ENCODE measurements at places on chromosomes 2 and 18.

DNA sequence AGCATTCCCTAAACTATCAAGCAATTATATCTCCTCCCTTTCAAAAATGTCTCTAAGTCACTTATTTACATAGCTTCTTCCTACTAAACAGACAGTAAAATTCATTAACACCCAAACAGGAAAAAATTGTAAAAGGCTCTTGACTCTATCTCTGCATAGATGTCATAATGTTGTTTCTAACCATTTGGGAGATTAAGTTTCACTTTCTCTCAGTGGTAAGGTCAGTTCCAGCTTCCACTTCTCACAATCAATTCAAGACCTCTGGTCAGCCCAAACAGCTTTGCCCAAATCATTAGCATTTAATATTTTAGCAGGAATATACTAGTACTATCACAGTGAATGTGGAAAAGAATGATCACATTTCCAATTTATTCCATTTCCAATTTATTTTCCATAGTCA, 374.3 kb upstream of the MC4R start:
- DNase-seq = no peak

DNA sequence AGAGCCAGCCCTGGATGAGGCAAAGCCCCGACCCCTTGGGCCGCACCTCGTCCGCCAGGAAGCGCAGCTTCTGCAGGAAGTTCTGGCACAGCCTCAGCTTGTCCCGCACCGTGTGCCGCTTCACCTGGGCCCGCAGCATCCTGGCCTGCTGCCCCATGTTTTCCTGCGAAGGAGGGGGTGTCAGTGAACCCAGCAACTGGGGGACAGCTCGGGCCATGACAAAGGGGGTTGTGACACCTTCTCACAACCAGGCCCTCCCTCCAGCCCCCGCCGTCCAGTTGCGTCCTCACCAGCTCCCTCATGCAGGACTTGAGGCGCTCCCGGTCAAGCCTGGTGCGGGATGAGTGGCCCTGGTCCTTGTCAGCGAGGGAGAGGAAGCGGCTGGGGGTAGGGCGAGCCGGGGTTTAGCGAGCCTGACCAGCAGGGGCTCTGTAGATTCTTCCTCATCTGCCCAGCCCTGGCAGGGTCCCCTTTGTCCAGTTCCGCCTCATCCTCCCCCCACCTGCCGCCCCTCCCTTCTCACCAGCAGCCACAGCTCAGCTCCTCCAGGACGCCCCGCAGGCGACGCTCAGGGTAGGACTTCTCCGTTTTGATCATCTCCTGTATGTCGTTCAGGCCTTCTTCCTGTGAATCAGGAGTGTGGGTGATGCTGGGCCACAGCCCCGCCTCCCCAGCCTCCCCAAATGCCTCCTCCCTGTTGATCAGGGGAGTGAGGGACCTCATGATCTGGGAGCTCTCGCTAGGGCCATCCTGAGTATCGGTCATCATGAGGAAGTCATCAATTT, 606 bp downstream of the OTOF start:
- DNase-seq = no peak

- DNase-seq = no peak
Observed at GRCh38 chr18:9682572-9682971, 25.5 kb upstream of the RAB31 start.

- no peak for DNase-seq
Observed at GRCh38 chr2:20649976-20650375, 922 bp downstream of the HS1BP3 start.

GRCh38 chr2:176136374-176137251, 7.1 kb downstream of the HOXD8 start:
- no peak for DNase-seq

GRCh38 chr2:241551599-241551997, 6.9 kb upstream of the BOK start:
- DNase-seq = no peak

DNA sequence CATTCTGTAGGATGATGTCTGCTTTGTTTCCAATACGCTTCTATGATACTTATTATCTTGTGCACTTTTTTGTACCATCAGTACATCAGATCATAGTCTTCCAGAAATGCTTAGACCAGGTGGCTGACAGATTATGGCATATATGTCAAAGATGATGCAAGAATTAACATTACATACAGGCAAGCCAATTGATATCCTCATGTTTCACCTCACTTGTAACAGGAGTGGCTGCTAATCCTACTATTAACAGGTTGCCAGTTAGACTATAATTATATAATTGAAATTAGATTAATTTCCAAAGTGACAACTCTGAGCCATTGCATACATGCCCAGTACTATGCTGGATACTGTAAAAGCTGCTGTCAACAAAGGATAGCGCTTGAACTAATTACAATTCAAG, 77.2 kb downstream of the TLK1 start:
- DNase-seq = no peak

- peak; percentile 82 for DNase-seq
Observed at GRCh38 chr2:187499941-187500532, 52.0 kb upstream of the CALCRL start.

DNA sequence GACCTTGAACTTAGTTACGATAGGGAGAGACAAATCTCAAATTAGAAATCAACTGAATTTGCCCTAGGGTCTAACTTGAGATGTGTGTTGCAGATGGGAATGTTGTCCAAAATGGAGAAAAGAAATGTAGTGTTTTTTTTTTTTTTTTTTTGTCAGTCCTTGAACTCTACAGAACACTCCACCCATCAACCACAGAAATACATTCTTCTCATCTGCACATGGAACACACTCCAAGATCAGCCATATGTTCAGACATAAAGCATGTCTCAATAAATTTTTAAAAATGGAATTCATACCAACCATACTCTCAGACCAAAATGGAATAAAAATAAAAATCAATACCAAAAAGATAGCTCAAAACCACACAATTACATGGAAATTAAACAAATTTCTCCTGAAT, 526.5 kb downstream of the FBXO15 start:
- DNase-seq = no peak

- DNase-seq = no peak
Observed at GRCh38 chr2:95053543-95053942, 28.0 kb downstream of the MAL start.

DNA sequence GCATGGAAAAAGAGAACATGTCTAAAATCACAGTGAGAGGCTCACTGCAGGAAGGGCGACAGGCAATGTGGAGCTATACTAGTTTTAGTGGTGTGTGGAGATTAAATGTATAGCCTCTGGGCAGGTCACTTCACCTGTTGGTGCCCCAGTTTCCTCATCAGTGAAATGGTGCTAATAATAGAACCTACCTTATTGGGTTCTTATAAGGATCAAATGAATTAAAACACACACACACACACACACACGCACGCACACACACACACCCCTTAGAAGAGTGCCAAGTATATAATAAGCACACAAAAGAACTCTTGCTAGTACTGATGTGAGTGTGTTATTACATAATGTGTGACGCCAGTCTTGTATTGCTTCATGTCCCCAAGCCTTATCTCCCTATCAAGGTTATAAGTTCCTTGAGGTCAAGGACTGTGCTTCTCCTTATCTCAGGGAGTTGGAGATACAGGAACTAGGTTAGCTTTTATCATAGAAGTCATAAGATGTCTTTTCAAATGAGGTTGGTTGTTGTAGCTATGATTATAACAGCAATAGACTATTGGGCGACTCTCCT, 98.0 kb upstream of the CXCR4 start:
- DNase-seq = no peak

DNA sequence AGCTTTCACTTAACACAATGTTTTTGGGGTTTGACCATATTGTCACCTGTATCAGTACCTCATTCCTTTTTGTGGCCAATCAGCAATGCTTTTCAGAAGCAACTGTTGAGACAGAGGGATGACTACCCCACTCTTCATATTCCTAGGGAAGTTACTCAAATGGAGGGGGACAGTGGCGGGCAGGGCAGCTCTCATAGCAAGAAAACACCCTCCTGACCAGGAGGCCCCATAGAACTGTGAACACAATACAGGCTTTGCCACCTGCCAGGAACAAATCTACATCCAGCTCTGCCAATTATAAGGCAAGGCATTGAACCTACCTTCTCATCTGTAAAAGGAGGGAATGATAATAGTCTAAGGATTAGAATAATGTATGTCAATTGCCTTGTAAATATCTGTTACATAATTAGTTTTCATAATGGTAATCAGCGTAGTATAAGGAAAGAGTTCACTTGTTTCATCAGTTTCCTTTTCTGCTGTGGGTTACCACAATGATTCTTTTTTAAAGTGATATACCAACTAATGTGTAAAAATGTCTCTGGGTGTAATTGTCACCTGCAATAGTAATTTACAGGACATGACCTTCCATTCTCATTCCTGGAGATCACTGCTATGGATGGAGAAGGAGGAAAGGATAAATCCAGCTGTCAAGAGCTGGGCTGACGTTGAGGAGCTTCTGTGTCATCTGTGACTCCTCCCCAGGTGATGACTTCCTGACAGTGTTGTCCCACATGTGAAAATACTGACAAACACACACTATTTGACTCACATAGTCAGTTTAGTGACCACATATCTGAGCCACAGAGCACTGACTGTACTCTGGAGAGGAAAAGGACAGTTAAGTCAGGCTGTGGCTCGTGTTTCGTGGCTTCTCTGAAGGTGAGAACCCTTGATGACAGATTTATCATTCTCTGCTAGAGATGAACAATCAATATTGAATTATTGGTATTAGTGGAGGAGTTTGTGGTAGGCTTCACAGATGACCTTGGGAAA, 13.5 kb downstream of the ALPK2 start:
- DNase-seq = no peak

- DNase-seq = no peak
Observed at GRCh38 chr2:73050121-73050545, 21.4 kb downstream of the SFXN5 start.

GRCh38 chr18:68722821-68723220, 7.9 kb upstream of the TMX3 start:
- no peak for DNase-seq

GRCh38 chr2:239873656-239874635, 151.2 kb downstream of the NDUFA10 start:
- DNase-seq = no peak

DNA sequence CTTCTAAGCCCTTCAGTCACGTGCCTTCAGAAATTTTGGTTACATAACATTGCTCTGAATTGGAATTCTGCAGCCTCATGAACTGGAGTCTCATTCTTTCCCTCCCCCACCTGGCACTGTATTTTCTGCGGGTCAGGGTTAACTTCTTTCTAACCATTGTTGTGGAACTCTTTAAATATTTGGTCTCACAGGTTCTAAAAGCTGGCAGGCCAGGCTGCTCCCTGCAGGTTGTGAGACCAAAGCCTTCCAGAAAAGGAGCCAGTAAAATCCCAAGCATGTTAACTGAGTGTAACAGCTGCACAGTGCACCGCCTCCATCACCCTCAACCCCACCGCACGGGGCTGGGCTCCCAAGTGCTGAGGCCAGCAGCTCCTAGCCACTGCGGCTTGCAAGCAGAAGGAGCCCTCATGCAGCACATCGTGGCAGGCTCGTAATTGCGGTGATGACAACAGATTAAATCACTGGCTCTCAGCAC, 174.1 kb upstream of the ALPP start:
- DNase-seq = no peak

GRCh38 chr2:239444626-239445577, 44.1 kb upstream of the HDAC4 start:
- no peak for DNase-seq

DNA sequence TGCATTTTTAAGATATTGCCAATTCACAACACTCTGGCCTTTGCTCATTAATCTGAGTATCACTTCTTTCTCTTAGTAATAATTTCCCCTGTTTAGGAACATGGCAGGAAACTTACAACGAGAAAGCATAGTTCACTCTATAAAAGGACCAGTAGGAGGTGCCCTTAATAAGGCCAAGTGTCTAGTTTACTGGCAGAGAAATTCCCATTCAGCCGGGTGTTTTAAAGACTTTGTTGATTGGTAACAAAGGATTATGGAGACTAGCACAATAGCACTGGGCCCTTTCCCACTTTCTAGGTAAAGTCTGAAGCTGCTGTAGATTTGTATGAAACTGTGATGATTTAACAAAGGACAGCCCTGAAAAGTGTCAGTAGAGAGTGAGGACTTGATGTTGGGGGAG, 3.1 kb downstream of the DCC start:
- DNase-seq = no peak

GRCh38 chr18:77765468-77765867, 515.8 kb downstream of the GALR1 start:
- DNase-seq = peak; percentile 2

GRCh38 chr2:125095826-125096225, 1070.7 kb downstream of the CNTNAP5 start:
- no peak for DNase-seq

GRCh38 chr18:62479574-62479973, 43.3 kb upstream of the ZCCHC2 start:
- DNase-seq = no peak

DNA sequence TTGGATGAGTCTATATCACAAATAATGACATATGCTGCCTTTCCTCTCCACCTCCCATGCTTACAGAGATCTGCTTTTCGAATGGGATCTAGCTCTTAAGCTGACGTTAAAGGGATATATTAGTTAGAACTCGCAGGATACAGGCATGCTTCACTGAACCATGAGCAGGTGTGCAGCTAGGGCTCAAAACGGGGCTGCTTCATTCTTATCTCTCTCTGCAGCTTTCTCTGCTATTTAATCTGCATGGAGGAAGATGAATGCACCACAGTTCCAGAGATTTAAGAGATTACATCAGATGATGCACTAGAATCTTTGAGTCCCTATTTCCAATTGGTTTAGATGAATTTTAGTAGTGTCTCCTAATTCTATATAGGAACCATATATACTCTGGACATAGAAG, 327.0 kb downstream of the RAD51AP2 start:
- DNase-seq = no peak

GRCh38 chr2:25559148-25559547, 114.2 kb downstream of the DTNB start:
- no peak for DNase-seq

GRCh38 chr2:197071790-197072436, 145.4 kb upstream of the PGAP1 start:
- DNase-seq = no peak

GRCh38 chr2:186599186-186599778, 9.4 kb downstream of the ITGAV start:
- peak; percentile 40 for DNase-seq

DNA sequence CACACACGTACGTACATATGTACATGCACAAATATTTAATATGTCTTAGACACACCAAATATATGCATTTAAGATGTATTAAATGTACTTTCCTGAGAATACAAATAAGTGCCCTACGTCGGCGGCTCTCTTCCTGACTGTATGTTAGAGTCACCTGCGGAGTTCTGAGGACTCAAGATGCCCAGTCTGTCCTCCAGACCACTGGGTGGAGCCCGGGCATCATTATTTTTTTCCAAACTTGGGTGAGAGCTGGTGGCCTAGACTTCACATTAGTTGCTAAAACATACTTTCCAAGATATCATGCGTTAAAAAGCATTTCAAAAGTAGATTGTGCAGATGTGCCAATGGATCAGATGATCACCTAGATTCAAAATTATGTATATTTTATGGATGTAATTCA, 2.9 kb downstream of the IL18R1 start:
- DNase-seq = no peak

GRCh38 chr2:102418421-102418961, 4.5 kb upstream of the IL18RAP start:
- DNase-seq = peak; percentile 7

GRCh38 chr2:214465363-214466146, 54.7 kb downstream of the VWC2L start:
- DNase-seq = peak; percentile 61

Measured in brain microvascular endothelial cell (primary cell).